Ecto neural progenitor cell (in vitro differentiated cells): ENCODE measurements at places on chromosomes 12 and 14.
A peak's percentile ranks its signal among the peaks of the same experiment; 100 is the strongest.

DNA sequence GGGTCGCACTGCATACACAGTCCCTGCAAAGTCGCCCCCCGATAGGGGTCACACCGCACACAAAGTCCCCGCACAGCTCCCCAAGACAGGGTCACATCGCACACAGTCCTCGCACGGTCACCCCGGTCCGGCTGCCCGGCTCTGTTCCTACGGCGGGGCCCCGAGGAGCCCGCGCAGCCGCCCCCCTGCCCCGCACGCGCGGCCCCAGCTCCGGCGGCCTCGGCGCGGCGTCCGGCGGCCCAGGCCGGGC is 300 bp downstream of the SSH1 start:
- DNase-seq: no peak

- DNase-seq: no peak
Observed at GRCh38 chr14:27015065-27015464, 417.2 kb upstream of the NOVA1 start.

- DNase-seq: peak; percentile 7
Observed at GRCh38 chr14:34055157-34055950, 104.5 kb upstream of the EGLN3 start.

DNA sequence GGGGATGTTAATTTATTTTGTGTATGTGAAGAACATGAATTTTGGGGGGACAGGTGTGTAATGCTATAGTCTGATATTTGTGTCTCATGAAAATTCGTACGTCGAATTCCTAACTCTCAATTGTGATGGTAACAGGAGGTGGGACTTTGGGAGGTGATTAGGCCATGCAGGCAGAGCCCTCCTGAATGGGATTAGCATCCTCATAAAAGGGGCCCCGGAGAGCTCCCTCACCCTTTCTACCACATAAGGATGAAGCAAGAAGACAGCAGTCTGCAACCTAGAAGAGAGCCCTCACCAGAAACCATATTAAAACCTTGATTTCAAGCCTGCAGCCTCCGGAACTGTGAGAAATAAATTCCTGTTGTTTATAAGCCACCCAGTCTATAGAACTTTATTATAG is 165.4 kb downstream of the MDGA2 start:
- DNase-seq: no peak

DNA sequence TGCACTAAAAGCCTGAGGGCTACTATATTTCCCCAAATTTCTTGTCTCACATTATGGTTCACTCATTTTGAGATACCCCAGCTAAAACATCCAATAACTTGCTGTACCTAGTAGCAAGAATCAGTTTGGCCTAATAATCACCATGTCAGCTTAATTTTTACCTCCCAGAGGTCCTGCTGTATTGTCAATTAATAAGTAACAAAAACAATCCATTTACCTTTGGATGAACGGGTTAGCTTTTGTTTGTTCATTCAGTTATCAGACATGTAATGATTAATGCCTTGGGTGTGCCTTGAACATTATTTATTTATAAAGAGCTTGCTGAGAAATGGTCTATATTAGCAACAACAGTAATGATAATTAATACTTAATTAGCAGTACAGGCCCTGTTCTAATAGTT is 57.0 kb downstream of the MON2 start:
- DNase-seq: no peak

GRCh38 chr12:12807970-12808702 is 5.0 kb upstream of the DDX47 start:
- no peak for DNase-seq

GRCh38 chr14:71597287-71597920 is 334.8 kb upstream of the RGS6 start:
- no peak for DNase-seq

DNA sequence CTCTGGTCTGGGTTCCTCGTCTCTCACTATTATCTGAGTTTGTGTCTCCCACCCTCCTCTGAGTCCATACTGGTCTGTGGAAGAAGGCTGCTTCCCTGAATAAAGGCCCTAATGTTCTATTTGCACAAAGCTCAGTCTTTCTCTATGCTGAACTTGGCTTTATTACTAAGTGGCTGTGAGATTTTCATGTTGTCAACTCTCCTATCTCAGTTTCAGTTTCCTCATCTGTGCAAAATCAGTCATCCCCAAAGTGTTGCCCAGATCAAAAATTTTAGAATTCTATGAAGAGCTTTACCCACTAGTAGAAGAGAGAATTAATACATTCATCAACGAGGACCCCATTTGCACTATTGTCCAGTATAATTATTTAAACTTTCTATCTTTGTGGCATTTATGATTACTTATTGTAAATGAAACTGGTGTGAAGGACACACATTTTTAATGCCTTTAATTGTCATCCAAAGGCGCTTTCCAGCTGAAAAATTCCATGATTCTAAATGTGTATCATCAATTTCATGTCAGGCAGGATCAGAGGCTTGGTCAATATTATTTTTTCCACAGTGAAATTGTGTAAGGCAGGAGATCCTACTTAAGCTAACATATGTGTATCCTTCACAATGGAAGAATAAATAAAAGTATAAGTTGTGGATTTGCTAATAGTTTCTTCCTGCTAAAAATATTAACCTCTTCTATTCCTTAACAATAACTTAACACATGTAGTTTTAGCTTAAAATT is 79.1 kb upstream of the EEA1 start:
- DNase-seq: no peak

GRCh38 chr14:94893411-94894160 is 123.7 kb upstream of the GSC start:
- no peak for DNase-seq

DNA sequence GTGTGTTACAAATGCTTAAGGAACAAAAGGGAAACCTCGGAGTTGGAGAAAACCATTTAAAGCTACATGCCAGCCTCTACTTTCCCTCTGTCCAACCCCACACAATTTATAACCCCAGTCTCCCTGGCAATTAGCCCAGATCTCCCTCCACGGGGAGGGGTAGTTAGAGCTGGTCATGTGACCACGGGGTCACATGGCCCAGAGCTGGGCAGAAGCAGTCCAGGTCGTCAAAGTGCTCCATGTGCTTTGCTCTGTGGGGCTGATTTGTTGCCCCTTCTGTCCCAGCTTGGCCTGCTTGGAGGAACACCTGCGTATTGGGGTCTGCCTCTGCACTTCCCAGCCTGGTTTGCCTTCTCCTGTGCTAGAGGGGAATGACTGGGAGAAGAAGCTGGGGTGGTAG is 219.1 kb downstream of the RBM19 start:
- no peak for DNase-seq

- no peak for DNase-seq
Observed at GRCh38 chr14:100504372-100505078, 82.7 kb downstream of the BEGAIN start.

DNA sequence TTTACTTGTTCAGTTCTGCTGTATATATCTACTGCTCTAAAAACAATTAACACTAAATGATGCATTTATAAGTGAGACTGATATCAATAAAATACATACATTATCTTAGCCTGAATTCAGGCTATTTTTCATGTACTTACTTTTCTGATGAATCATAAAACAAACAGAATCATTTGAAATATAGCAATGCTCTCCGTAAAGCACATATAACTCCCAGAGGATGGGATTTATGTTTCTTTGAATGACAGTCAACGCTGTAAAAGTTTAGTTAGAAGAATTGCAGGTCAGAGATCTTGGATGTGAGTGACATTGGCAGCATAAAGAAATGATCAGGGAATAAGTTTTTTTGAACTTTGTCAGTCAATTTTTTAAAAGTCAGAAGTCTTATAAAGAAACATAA is 740.2 kb upstream of the NOVA1 start:
- DNase-seq: no peak

- no peak for DNase-seq
Observed at GRCh38 chr12:68469113-68469512, 137.0 kb upstream of the MDM1 start.
